Caco-2 (cell line): ENCODE measurements at places on chromosomes 5 and 9. TPM values are rescaled to one million over a fixed set of nuclear protein-coding genes. Genes with fewer than 3 reads are reported as not detected.

The KLHL3 gene
- total RNA-seq, result 3.5 TPM in 2 replicates

- H3K27me3 ChIP-seq, result no peaks in the 10 kb centered on the region
- no peak for DNase-seq
Observed at GRCh38 chr5:158755221-158755620, 344.5 kb downstream of the EBF1 start.

The CDKN2AIPNL gene
- total RNA-seq, result 49.8 and 53.2 TPM in 2 replicates

DNA sequence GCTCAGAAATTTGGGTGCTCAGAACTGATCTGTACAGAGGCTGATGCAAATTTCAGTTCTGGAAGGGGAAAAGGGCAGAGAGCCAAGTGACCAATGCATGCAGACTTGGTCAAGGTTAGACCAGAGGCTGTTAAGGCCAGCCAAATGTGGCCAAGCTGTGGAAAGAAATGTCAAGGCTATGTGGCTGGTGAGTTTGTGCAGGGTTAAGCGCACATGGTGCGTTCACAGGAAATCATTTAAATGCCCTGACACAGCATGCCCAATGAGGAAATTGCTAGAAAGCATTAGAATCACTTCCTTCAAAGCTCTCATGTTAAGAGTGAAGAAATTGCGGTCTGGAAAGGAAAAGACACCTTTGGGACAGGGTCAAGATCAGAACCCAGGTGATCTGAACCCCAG, 58.0 kb downstream of the PTPN3 start:
- H3K36me3 ChIP-seq, result no peaks in the 10 kb centered on the region
- no peak overlapping the region for H3K4me3 ChIP-seq
- DNase-seq, result no peak
- H3K27ac ChIP-seq, result no peak overlapping the region
- H3K4me1 ChIP-seq, result no peaks in the 10 kb centered on the region

The LPAR1 gene
- total RNA-seq, result 19.8 and 20.3 TPM in 2 replicates
